Ureter (tissue), 1 donor: ENCODE measurements at places on chromosomes 11 and 22. TPM values are rescaled to one million over a fixed set of nuclear protein-coding genes. Genes with fewer than 3 reads are reported as not detected.

DNA sequence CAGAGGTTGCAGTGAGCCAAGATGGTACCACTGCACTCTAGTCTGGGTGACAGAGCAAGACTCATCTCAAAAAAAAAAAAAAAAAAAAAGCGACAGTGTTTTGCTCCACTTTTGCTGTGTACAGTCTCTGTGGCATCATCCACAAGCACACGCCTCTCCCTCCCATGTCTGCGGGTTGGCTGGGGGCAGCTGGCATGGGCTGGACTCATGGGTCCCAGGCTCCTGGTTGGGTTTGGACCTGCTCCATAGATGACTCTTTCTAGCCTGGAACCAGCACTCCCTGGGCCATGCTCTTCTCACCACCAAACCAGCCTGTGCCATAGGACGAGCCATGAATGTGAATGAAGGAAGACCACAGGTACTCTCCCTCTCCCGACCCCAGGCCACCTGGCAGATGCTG is 7.9 kb upstream of the WNT11 start:
- no peak for DNase-seq

GRCh38 chr11:119356349-119357031 is 10.0 kb upstream of the MFRP start:
- DNase-seq: peak; percentile 85

GRCh38 chr11:12547953-12548650 is 126.1 kb upstream of the TEAD1 start:
- DNase-seq: no peak

Gene PCNX3
- total RNA-seq: 57.6 TPM

DNA sequence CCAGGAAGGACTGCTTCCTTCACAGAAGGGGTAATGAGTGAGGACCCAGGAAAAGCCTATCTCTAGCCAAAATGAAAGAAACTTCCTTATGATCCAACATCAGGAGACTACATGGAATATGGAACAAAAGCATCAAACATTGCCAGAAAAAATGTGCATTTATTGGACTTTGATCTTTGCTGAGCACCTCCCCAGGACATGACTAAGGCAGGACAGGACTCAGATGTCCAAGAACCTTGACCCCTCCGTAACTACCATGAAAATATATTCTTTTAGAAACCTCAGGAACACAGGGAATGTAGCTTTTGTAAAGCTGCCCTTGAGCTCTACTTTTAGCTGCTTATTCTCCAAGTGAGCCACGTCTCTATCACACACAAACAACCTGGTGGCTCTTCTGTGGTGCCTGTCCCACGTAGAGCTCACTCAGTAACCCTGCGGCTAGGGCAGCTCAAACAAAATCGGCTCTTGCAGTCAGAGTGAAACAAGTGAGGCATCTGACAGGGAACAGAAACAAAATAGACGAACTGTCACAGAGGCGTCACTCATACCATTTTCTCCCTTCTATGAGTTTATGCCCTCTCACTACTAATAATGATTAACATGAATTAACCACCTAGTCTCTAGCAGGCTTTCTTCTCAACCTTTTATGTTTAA is 471.5 kb upstream of the API5 start:
- no peak for DNase-seq

- DNase-seq: no peak
Observed at GRCh38 chr22:41974691-41975290, 5.5 kb downstream of the SEPTIN3 start.

Gene ARSA
- total RNA-seq: 61.9 TPM

DNA sequence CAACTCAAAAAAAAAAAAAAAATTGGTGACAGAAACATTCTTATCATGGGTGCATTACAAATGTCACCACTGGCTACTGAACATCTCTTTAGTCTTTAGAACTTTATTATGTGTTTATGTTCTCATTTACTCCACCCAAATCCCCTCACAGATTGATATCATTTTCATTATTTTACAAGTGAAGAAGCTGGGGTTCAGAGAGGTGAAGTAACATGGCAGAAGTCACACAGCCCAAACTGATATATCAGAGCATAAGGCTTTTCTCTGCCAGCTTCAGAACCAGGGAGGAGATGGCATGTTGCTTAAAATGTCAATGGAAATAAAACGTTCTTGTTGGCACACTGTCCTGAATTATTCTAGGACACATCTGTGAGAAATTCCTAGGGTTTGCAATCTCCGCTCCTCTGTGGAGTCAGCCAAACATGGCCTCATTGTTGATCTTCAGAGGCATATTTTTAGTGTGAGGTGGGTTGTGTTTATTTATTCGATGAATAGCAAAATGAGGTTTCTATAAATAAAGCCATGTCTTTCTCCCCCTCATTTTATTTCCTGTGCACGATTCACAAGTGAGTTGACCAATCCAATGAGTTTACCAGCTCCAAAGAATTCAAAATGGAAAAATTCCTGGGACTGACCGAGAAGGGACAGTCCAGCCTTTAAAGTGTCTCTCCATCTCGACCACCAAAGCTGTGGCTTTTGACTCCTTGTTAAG is 72.9 kb upstream of the ANO1 start:
- DNase-seq: no peak

- no peak for DNase-seq
Observed at GRCh38 chr11:11313426-11313825, 39.6 kb downstream of the CSNK2A3 start.

DNA sequence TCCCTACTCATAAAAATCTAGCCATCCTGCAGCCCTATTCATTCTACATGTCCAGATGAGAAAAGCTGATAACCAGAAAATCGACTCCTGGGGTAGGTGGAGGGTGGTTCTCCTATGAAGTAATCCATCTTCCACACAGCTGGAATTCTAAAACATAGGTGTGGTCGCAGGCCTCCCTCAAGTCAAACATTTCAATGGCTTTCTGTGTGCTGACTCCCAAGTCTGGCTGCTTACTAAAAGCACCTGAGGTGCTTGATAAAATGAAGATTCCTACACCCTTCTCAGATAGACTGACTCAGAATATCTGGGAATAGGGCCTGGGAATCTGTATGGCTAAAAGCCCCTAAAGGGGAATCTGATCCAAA is 26.1 kb downstream of the IRAG1 start:
- DNase-seq: no peak

Gene RFPL2
- total RNA-seq: not detected

Gene BIK
- total RNA-seq: 2.5 TPM

Gene MMP12
- not detected for total RNA-seq

Gene ZNRF3
- total RNA-seq: 9.6 TPM

Gene TCF20
- 64.9 TPM for total RNA-seq

DNA sequence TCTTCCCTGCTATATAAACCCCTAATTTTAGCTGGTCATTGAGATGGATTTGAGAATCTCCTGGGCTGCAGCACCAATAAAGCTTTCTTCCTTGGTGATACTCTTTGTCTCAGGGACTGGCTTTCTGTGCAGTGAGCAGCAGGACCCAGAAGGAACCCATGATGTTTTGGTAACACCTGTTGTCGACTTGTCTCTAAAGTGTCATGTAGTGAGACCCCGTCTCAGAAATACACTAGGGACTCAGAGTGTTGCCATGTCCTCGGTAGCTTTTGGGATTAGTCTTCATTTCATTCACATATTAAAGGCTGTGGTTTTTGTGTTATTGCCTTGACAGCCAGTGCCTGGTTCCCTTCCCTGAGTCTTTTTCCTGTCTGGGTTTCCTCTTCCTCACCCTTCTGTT is 1078.7 kb downstream of the TBC1D22A start:
- no peak for DNase-seq

GRCh38 chr22:16721961-16722360 is 103.2 kb downstream of the XKR3 start:
- DNase-seq: no peak

Gene OR51B2
- total RNA-seq: not detected

- DNase-seq: no peak
Observed at GRCh38 chr22:21042978-21043859, 2.5 kb upstream of the LRRC74B start.

Gene P2RY2
- 20.2 TPM for total RNA-seq

DNA sequence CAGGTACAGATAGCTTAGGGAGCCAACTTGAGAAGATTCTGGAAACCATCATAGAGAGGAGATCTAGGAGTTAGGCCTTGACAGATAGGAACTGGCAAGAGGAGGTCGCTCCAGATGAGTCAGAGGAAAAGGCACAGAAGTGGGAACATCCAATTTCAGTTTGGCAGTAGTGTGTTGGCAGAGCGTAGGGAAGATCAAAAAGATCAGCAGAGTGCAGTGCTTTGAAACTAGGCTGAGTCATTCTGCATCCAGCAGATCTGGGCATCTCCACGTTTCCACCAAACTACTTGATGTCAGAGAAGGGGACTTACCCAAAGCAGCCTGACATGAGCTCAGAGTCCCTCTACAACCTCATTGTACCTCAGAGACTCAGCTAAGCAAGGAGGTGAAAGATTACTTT is 58.5 kb downstream of the GAB4 start:
- DNase-seq: no peak

GRCh38 chr22:32396746-32397145 is 15.3 kb downstream of the RTCB start:
- no peak for DNase-seq

GRCh38 chr22:38406617-38407016 is 48.4 kb downstream of the KCNJ4 start:
- DNase-seq: no peak

GRCh38 chr11:62680825-62681240 is 2.0 kb upstream of the UBXN1 start:
- no peak for DNase-seq

- peak; percentile 72 for DNase-seq
Observed at GRCh38 chr22:33853200-33854097, 66.8 kb downstream of the LARGE1 start.

Gene C11orf21
- total RNA-seq: 2.3 TPM

DNA sequence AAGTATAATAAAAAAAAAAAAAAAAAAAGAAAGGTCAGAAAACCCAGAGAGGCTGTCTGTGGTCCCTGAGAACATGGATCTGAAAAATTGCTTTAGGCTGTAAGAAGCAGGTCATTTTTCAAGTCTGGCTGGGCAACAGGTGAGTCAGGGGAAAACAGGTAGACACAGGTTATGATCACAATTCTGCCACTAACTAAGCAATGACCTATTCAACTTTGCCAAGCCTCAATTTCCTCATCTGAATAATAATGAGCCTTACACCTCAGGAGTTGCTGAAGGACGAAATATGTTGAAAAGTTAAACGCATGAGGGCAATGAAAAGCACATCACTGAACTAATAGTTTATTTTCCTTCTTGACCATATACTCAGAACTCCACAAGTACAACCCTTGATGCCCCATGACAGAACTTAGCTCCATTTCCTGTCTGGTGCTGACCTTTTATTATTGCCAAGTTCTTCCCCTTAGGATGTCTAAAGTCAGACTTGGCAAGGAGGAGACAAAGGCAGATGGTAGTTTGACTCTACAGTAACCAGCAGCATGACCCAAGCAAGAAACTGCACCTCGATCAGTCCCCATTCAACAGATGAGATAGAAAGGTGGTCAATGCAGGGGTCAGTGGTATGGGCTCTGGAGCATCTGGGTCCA is 93.6 kb downstream of the SYN3 start:
- no peak for DNase-seq

Gene BTBD18
- total RNA-seq: not detected

Gene HEPN1
- not detected for total RNA-seq

DNA sequence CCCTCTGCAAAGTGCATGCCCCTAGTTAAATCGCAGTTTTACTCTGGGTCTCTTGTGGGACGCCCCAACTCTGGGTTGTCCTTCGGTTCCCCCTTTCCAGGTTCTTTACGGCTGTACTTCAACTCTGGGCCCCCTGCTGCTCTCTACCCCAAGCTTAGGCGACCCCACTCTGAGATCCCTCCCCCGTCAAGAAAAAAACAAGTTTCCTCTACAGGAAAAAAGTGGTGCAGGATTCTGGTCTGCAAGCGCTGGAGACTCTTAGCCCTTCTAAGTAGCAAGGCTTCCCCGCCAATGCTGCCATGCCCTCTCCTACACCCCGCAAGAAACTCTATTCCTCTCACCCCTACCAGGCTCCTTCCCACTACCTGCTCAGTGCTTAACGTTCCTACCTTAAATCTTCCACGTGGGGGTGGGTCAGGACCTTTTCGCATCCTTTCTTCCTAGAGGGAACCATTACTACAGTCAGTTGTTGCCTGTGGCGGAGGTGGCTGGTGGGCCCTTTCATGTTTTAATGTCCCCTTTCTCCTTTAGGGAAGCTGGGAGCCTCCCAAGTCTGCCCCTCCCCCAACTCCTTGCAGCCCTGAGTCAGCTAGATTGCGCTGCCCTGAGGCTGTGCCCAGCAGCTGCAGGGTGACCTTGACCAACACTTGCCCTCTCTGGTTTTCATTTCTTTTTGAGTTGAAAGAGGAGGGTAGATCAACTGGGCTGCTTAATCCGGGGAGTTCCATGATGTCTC is 1.4 kb downstream of the NEFH start:
- DNase-seq: no peak

Gene RIC3
- 60.8 TPM for total RNA-seq

DNA sequence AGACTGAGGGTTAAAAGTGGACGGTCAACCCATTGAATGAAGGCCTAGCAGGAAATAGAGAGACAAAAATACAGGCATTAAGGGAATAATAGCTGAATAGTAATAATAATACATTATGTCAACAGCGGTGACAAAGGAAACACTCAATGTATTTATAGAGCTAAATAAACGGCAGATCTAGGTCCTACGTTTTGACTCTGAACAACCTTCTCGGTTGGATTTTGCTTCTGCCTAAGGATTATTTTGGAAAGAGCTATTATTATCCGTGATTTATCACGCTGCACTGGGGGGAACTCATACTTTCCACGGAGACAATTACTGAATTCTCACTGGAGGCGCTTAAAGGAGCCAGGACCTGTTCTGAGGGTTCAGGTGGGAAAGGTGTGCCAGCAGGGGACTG is 118.2 kb upstream of the KIRREL3 start:
- no peak for DNase-seq

GRCh38 chr22:25702040-25702439 is 39.9 kb upstream of the MYO18B start:
- DNase-seq: no peak

Gene EHF
- total RNA-seq: 309 TPM

Gene MYOD1
- total RNA-seq: not detected

Gene SIK3
- 56.5 TPM for total RNA-seq

Gene DLG2
- 19.5 TPM for total RNA-seq

DNA sequence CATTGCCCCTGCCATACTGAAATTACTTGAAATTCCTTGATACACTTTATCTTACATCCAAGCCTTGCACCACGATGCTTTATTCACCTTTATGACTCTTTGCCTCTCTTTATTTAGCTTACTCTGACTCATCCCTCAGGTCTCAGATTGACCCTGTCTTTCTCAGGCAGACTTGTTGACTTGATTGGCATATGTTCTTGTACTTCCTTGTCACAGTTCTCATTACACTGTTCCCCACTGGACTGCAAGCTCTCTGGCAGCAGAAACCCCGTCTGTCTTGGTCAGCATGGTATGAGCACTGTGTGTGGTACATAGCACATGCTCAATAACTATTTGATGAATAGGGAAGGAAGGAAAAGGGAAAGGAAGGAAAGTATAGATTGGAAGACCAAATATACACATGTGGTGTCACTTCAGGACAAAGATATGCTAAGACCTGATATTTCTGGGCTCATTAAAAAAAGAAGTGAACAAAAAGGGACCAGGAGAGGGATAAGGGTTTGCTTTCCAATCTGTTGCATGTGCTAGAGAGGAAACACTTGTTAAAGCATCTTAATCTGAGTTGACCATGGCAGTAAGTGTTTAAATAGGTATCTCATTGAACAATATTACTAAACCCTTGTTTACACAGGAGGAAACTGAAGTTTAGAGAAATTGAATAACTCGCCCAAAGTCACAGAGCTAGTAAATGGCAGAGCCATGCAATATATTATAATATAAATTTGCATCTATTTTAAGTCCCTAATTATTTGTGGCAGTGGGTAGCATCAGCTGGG is 7.2 kb downstream of the LYVE1 start:
- no peak for DNase-seq

- no peak for DNase-seq
Observed at GRCh38 chr11:125282596-125282914, 118.0 kb downstream of the PKNOX2 start.
